Putamen (tissue), 1 donor: ENCODE measurements at places on chromosomes 4 and X.

GRCh38 chrX:111339212-111339611, 68.9 kb upstream of the CAPN6 start:
- no peak for DNase-seq

DNA sequence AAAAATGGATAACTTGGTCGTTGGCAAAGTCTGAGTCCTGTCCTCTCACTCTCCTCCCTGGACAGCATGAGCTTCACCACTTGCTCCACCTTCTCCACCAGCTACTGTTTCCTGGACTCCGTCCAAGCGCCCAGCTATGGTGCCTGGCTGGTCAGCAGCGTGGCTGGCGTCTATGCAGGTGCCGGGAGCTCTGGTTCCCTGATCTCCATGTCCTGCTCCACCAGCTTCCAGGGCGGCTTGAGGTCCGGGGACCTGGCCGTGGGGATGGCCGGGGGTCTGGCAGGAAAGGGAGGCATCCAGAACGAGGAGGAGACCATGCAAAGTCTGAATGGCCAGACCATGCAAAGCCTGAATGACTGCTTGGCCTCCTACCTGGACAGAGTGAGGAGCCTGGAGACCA, 100.8 kb downstream of the NCAPG start:
- DNase-seq = no peak

- no peak for DNase-seq
These were observed 77.4 kb downstream of the TENM3 start for GRCh38 chr4:182320580-182320979.

DNA sequence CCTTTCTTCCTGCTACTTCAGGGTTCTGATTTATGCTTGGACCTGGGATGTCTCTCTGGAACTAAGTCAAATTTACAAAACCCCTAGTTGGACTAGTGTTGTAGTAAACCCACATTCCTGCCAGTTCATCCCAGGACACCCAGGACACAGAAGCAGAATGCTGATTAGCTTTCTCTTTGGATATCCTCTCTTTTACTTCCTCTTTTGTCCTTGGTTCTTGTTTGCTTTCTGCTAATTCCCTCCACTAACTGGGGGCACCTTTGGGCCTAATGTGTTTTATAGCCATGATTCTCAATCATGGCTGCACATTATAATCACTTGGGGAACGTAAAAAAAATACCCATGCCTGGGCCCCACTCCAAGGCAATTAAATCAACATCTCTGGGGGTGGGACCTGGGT, 42.5 kb downstream of the LANCL3 start:
- no peak for DNase-seq

- DNase-seq = no peak
These were observed 14.6 kb downstream of the SAT1 start for GRCh38 chrX:23797371-23798128.

GRCh38 chr4:39637221-39637585, 1.5 kb downstream of the SMIM14 start:
- DNase-seq = no peak

DNA sequence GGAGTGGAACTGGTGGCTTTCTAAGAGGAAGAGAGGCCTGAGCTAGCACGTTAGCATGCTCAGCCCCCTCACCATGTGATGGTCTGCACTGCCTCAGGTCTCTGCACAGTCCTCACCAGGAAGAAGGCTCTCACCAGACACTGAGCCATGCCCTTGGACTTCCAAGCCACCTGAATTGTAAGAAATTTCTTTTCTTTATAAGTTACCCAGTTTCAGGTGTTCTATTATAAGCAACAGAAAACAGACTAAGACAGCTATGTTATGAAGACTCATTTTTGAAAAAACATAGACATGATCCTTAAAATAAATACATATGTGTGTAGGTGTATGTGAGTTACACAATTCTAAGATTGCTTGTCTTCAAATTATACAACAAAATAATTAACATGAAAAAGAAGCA, 74.7 kb downstream of the CEP44 start:
- DNase-seq = no peak

GRCh38 chr4:15794905-15795304, 16.8 kb downstream of the CD38 start:
- no peak for DNase-seq

- no peak for DNase-seq
These were observed 3.9 kb downstream of the MTHFD2L start for GRCh38 chr4:74161666-74162450.

- no peak for DNase-seq
These were observed 266.4 kb downstream of the PRR32 start for GRCh38 chrX:127085939-127086338.

DNA sequence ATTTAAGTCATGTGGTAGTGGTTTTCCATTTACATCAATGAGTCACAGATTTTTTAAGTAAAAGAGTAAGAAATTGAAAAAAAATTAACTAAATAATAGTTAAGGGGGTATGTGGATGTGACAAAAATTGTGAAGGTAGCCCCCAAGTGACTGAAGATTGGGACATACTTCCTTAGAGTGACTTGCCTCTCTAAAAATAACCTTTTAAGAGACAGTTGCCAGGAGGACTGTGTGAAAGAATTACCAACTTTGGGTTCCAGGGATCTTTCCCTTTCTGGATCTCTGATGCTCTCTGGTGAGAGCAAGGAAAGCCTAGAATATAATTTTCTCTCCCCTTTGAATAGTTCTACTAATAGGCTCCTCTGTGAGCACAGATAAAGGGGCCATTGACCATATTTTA, 42.7 kb downstream of the NHSL2 start:
- no peak for DNase-seq
